Stimulated activated CD8-positive, alpha-beta memory T cell treated with anti-CD3 and anti-CD28 coated beads, Interleukin-4, amount 100 ng/mL, for 1 hour (primary cell): ENCODE measurements at places on chromosomes 7 and 10.

DNA sequence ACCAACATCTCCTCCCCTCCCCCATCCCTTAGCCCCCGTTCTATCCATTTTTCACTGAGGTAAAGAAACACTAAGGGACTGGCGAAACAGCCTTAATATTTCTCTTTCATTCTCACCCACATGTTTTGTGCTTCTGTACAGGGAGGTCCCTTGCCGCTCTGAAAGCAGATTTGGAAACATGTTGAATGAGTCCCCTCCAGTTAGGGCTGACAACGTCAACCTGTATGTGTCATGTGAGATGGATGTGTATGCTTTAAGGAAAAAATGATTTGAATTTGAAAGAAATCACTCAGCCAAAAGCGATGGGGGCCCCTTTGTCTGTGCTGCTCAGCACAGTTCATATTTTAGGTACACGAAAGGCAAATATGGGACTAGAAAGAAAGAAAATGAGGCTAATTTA lies 314.3 kb upstream of the LRGUK start:
- DNase-seq = no peak

DNA sequence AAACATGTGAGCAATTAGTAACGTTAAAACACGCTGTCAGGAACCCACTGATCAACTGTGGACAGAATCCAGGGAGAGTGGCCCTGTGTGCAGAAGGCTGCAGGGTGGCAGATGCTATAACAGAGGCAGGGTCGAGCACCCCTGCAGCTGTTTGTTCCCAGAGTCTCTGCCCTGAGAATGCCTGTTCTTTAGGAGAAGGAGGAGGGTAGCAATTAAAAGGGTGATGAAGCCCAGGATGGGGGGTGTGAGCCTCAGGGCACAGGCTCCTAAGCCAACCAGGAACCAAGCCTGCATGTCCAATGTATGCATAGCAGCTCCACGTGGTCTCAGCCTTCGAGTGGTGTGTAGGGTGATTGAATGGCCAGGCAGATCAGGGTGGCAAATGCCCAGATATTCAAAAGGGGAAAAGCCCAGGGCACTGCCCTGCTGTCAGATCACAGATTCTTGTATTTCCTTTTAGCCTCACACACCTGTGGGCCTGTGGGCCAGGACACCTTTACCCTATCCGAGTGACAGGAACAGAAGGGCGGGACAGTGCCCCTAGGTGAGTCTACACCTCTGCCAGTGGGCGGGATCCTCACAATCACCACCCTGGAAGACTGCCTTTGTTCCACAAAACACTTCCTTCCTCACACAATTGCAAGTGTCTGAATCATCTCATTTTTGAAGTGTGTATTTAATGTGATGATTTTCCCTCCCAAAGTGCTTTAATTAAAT lies 7.3 kb downstream of the WDFY4 start:
- DNase-seq = no peak

DNA sequence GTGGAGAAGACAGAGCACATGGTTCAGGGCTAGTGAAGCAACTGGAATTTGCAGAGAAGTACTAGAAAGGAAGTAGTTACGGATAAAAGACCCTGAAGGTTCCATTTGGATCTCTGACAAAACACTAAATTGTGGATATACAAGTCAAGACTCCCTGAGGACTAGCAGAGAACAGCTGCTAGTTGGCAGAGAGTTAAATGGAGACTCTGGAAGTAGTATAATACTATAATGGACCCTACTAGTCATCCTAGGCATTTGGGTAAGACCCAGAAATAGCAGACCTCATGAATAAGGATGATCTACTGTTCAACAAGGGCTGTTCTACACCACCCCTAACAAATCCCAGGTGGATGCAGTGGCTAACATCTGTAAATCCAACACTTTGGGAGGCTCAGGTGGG lies 19.1 kb downstream of the MCMBP start:
- DNase-seq = no peak

DNA sequence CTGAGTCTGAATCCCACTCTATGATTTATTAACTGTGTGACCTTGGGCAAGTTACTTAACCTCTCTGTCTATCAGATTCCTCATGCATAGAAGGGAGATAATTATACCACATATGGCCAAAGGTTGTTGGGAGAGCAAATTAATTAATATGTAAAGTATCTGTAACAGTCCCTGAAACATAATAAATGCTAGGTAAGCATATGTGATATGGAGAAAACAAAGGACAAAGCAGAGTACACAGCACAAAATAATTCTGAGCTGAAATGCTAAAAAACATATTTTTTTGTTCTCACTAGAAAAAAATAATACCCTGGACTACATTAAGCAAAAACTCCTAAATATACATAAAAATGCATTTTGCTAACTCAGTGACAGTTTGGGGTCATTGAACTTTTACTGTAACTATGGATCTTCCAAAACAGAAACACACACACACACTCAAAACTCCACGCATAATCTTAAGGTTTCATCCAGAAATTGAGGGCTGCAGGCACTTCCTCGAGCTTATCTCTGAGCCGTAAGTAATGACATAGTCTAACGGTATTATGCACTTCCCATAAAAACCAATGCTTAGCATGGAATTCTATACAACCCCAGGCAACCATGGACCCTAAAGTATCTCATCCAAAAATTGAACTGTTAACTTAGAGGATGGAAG lies 201.7 kb upstream of the PTN start:
- no peak for DNase-seq

DNA sequence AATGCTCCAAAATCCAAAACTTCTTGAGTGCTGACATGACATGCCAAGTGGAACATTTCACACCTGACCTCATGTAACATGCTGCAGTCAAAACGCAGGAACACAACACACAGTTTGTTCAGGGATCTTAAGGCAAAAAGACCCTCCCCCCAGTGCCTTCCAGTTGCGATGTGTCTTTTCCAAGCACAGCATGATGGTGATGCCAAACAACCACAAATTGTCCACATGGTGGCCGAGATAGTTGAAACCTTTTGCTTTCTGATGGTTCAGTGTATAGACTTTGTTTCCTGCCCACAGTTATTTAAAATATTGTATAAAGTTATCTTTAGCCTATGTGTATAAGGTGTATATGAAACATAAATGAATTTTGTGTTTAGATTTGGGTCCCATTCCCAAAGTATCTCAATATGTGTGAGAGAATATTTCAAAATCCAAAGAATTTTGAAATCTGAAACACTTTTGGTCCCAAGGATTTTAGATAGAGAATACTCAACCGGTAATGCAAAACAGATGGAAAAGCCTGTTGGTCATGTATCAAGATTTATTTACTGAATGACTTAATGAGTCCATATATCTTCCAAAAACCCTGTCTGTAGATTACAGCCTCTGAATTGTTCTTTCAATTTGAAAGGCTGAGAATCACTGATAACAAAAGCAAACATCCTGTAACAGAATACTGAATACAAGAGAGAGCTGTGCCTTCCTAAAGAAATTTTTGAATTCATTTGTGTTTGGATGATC lies 93.4 kb upstream of the OIT3 start:
- DNase-seq = no peak

DNA sequence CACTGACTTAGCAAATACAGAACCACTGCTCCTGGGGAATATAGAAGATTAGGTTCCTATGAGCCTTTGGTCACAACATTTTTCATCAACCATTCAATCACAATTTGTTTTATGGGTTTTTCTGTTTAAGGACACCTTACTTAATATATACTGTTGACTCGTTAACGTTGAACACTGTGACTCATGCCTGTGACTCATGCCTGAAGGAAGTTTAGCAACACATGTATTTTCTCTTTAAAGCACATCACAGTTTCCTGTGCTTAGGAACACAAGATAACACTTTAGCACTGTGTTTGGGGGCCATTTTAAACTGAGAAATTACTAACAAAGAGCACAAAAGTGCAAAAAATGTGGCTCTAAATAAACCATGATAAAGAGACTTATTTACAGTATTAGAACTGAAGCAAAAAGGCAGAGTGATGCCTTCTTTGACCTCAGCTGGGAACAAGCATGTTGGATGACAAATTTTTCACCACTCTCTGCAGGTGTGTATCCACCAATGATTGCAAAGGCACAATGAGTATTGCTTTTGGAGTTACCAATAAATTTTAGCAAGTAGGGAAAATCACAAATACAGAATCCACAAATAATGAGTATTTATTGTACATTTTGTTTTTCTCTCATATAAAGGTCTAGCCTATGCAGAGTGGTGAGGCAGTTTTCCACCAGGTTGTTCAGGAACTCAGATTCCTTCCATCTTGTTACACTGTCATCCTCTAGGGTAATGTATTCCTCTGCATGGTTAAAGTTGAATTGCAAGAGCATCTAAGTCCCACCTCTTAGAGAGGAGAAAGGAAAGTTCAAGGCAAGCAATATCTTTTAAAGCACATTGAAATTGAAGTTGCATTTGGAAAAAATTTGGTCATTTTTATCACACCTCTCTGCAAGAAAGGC lies 7.3 kb downstream of the FGFBP3 start:
- peak; percentile 21 for DNase-seq

DNA sequence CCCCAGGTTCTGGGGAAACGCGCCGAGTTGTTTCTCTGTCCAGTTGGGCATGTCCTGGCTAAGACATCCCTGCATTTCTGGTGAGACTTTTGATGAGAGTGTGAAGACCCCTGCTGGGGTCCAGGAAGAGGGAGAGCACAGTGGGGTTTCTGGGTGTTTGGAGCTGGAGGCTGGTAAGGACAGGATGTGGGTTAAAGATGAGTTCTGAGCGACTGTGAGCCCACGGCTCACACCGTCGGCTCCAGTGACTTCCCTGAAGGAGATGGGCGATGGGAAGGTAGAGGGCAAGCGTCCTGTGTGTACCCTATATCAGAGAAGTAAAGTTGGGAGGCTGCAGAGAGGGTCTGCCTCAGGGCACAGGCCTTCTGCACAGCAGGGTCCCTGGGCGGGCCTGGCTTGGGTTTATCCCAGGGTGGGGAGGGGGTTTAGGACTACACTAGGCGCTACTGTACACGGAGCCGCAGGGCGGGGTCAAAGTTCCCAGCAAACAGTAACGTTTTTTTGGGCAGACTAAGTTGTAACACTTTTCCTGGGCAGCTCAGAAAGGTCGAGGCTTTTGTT lies 3.6 kb downstream of the EMX2 start:
- no peak for DNase-seq

DNA sequence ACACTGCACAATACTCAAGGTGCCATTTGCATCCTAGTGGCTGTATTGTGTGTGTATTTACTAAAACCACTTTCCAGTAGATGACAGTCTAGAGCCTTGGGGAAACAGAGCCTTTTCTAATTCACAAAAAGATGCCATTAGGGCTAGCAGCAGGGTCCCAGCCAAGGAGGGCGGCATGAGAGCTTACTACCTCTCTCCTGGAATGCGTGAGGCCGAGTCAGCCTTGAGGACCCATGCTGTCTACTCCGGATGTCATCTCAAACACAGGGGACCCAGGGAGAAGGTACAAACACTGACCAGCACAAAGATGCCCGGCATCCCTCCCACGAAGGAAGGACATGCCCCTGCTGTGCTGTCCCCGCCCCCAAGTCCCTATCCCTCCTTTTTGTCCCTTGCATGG lies 65.5 kb downstream of the CYCS start:
- DNase-seq = no peak

- no peak for DNase-seq
Observed at GRCh38 chr10:80196270-80196949, 8.9 kb downstream of the ANXA11 start.

DNA sequence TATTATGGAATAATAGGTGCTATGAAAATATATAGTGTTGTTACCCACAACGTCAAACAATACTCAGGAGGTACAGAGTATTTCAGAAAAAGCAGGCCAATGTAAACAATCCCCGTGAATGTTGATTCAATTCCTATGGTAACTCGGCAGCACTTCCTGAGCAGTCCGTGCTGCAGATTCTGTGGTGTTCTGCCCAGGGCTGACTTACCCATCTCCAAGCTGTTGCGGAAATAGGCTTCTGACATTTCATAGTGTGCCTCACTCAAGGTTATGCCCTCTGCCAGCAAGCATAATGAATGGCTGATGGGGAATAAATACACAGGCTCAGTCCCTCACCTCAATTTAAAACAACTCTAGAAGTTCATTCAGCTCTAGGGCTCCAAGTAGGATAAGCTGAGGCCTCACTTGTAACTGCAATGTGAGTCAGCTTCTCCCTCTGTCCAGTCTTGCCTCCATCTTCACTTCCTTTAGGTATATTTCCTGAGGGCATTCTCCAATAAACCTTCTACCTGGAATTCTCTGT lies 177.6 kb downstream of the GNAI1 start:
- DNase-seq = no peak

DNA sequence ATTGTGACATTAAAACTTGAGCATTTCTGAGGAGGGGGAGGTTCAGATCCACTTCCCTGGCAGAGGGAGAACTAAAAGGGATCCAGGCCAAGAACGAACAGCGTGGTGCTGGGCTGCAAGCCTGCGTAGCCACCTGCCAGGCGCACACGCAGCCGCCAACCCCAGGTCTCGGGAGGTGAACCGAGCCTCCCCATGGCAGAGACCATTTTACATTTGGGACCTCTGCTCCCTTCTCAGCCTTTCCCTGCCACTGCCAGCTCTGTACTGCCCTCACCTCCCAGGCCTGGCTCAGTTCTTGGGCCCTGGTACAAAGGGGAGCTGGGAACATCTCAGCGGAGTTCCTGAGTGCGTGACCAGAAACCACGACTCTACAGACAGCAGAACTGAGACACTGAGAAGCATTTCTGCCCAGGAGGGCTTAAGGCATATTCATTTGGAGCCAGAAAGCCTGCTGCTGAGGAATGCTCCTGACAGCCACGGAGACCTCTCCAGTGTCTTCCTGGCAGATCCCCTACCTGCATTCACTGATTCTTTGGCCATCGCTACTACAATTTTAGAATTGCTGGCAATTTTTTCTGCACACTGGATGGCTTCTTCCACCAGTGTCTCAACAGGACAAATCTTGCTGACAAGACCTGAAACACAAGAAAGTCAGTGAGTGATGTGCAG lies 7.6 kb downstream of the ECHS1 start:
- no peak for DNase-seq

- DNase-seq = no peak
Observed at GRCh38 chr7:100493476-100494264, 9.9 kb downstream of the NYAP1 start.

- no peak for DNase-seq
Observed at GRCh38 chr10:34505338-34505737, 309.8 kb downstream of the PARD3 start.

GRCh38 chr10:57334523-57334922 lies 933.2 kb downstream of the IPMK start:
- no peak for DNase-seq

DNA sequence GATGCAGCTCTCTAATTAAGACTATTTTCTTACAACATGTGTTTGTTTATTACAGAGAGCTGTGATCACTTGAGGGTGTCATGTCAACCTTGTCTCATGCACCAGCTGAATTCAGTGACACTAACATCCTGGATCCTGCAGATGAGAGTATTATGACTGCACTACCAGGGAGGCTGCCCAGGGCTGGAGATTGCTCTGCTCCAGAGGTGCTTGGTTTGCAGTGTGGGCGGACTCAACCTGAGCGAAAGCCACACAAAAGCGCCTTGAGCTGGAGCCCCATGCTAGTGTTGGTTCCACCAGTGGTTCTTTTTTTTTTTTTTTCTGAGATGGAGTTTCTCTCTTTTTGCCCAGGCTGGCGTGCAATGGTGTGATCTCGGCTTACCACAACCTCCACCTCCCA lies 33.8 kb upstream of the ATXN7L1 start:
- no peak for DNase-seq
